T-cell (primary cell): ENCODE measurements at places on chromosomes 11 and 22.

DNA sequence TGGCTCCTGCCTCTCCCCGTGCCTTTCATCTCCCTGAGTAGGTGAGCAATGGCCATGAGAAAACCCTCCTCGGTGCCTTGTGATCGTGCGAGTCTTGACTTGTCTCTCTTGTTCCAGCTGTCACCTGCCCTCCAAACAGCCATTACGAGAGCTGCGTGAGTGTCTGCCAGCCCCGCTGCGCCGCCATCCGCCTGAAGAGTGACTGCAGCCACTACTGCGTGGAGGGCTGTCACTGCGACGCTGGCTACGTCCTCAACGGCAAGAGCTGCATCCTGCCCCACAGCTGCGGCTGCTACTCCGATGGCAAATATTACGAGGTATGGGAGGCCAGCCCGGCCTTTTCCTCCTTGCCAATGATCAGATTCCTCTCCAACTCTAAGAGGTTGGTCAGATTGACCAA lies 51.7 kb downstream of the TECTA start:
- no peak for DNase-seq

DNA sequence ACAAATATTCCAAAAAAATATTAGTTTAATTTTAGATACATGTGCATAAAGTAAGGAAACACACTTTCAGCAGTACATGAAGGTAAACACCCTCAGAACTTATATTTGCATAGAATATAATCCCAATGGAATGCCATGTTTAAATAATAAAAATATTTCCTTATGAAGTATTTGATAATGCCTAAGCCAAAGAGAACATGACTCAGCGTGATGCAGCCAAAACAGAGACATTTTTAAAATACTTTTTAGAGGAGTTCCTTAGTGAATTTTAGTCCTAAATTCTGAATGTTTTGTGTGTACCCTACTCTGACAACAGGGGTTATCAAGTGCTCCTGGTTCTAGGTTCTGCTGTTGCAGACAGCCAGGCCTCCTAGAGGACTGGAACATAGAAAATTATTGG lies 39.1 kb upstream of the POU2AF2 start:
- no peak for DNase-seq

DNA sequence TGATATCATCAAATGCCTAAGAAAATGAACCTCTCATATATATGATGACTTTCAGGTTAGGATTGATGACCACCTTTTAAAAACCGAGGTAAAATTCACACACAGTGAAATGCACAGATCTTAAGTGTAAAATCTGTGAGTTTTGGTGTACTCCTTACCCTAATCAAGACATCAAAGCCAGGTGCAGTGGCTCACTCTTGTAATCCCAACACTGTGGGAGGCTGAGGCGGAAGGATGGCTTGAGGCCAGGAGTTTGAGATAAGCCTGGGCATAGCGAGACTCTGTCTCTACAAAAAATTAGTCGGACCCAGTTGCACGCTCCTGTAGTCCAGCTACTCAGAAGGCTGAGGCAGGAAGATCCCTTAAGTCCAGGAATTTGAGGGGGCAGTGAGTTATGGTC lies 140.4 kb downstream of the UVRAG start:
- no peak for DNase-seq

- no peak for DNase-seq
Measured at GRCh38 chr22:50315289-50316113, 8.1 kb upstream of the PLXNB2 start.

- no peak for DNase-seq
Measured at GRCh38 chr11:70066136-70066520, 12.0 kb upstream of the ANO1 start.
